ENCODE measurements at places on chromosomes 11 and 22.

DNA sequence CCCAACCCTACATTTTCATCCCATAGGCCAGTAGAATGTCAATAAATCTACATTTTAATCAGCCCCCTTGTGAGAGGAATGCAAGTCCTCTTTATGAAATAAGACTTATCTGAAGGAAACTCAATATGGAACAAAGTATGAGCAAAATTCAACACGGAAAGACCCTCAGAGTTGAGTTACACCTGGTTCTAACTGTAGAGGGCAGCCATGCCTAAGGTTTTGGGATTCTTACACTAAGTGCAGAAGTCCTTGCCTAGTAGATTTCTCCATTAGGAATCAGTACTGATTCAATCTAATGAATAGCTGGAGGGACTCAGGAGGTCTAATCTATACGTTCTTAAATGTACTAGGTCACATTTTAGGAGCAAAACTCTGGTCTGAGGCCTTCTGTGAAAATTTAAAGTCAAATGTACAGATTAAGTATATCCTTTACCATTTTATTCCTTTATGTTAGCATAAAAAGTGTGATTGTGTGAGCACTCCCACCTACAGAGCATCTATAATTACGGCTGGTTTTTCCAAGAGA lies 904.5 kb downstream of the DLG2 start:
- H3K36me3 ChIP-seq: no peaks in the 10 kb centered on the region
- peaks cover 15% of the 10 kb centered on the region for H3K27me3 ChIP-seq
- H3K27ac ChIP-seq: no peak overlapping the region
- H3K4me3 ChIP-seq: no peak overlapping the region

GRCh38 chr22:44532552-44532951 lies 34.5 kb upstream of the RTL6 start:
- no peak for DNase-seq
- H3K27me3 ChIP-seq: 0 out of 2 replicates have a peak, but pooled peaks cover 3% of the 10 kb centered on the region
- peaks cover 11% of the 10 kb centered on the region for H3K4me1 ChIP-seq
- H3K4me3 ChIP-seq: no peak overlapping the region

GRCh38 chr11:69008737-69009440 lies 4.2 kb downstream of the MRGPRF start:
- no peaks in the 10 kb centered on the region for H3K36me3 ChIP-seq
- peak overlapping the region; percentile 24 for H3K4me3 ChIP-seq
- no peaks in the 10 kb centered on the region for H3K27me3 ChIP-seq
- peak overlapping the region; percentile 97 for H3K27ac ChIP-seq
- H3K4me1 ChIP-seq: peaks cover 44% of the 10 kb centered on the region

DNA sequence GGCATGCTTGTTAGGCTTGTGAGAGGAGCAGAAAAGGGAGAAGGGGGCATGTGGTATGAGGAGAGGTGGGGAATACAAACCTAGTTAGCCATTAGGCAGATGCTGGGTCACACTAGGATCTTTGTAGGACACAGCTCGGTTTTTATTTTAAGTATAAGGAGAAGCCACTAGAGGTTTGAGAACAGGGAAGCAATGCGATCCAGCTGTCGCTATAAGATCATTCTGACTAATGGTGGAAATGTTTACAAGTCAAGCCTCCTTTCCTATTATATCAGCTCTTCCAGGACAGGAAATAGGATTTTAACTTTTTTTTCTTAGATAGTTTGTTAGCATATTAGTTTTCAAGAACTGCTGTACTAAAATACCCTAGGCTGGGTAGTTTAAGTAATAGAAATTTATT lies 609.9 kb downstream of the INSC start:
- 0 out of 2 replicates have a peak, but pooled peaks cover 5% of the 10 kb centered on the region for H3K27me3 ChIP-seq
- no peak overlapping the region for H3K27ac ChIP-seq
- DNase-seq: no peak
- H3K36me3 ChIP-seq: no peaks in the 10 kb centered on the region
- no peak overlapping the region for H3K4me3 ChIP-seq
- no peaks in the 10 kb centered on the region for H3K4me1 ChIP-seq

GRCh38 chr22:28541137-28541536 lies 138.5 kb downstream of the TTC28 start:
- DNase-seq: no peak
- no peaks in the 10 kb centered on the region for H3K4me1 ChIP-seq
- no peak overlapping the region for H3K4me3 ChIP-seq
- H3K27ac ChIP-seq: no peak overlapping the region

DNA sequence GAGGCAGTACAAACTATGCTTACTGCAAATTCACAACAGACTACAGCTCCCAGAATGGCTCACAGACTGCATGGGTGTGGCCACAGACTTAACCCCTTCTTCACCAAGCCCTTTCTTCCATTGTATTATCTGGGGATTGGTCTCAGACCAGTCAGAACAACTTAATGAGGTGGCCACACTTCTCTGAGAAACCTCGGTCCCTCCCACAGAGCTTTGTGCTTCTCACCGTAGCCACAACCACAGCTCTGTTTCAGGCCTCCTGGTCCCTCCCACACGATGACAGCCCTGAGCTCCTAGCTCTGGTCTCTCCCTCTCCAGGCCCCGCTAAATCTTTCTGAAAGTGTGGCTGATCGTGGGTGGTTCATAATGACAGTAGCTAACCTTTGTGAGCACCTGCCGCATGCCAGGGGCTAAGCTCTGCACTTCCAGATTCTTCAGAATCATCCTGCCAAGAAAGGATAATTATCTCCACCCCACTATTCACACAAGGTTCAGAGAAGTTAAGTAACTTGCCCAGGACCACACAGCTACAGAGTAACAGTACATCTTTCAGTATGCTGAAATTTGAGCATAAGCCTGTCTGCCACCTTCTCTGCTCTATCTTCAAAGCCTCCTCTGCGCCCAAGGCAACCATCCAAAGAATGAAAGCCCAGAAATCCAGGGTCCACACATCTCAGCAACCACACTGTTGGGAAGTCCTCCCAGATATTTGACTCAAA lies 5.4 kb downstream of the PDE2A start:
- no peak overlapping the region for H3K27ac ChIP-seq
- H3K36me3 ChIP-seq: no peaks in the 10 kb centered on the region
- no peaks in the 10 kb centered on the region for H3K4me1 ChIP-seq
- DNase-seq: no peak
- peaks cover 40% of the 10 kb centered on the region for H3K27me3 ChIP-seq

GRCh38 chr22:29668673-29669072 lies 51.1 kb upstream of the CABP7 start:
- DNase-seq: no peak
- H3K27me3 ChIP-seq: no peaks in the 10 kb centered on the region
- H3K4me1 ChIP-seq: no peaks in the 10 kb centered on the region
- no peak overlapping the region for H3K27ac ChIP-seq
- H3K36me3 ChIP-seq: peaks cover 37% of the 10 kb centered on the region
- no peak overlapping the region for H3K4me3 ChIP-seq

GRCh38 chr22:17475318-17476230 lies 87.7 kb upstream of the SLC25A18 start:
- peaks cover 26% of the 10 kb centered on the region for H3K27me3 ChIP-seq
- H3K36me3 ChIP-seq: no peaks in the 10 kb centered on the region
- H3K4me3 ChIP-seq: no peak overlapping the region
- no peak overlapping the region for H3K27ac ChIP-seq
- no peak for DNase-seq

DNA sequence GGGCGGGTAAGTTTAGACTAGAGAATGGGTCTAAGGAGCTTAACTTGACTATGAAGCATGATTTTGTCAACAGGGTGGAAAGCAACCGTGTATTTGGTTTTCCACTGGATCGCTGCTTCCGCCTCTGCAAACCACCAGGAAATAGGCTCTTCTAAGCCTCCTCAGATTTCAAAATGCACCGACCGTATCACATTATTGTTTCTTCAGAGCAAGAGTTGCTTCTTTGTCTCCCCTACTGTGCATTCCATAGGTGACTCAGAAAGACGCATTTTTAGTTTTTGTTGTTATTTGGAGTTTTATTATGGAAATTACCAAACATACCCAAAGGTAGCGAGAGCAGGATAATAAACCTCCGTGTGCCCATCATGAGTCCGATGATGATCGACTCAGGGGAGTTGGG lies 64.3 kb upstream of the RASD2 start:
- no peak for DNase-seq
- H3K36me3 ChIP-seq: no peaks in the 10 kb centered on the region
- peaks cover 21% of the 10 kb centered on the region for H3K4me1 ChIP-seq
- no peaks in the 10 kb centered on the region for H3K27me3 ChIP-seq

DNA sequence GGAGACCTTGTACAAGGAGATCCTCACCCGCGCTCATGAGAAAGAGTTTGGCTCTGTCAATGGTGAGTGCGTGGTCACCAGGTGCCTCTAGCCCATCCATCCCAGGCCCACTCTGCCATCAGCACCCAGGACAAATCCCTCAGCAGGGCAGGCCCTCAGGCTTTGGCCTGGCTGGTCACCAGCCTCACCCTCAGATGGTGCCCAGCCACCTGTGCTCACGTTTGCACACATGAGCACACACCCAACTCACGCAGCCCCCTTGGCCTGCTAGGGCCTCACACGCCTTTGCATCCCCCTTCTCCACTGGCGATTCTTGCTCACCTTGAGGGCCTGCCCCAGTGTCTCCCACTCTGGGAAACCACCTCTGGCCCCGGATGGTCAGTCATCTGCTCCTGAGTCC lies 4.1 kb upstream of the RAB1B start:
- 0 out of 2 replicates have a peak, but pooled peaks cover under 1% of the 10 kb centered on the region for H3K4me1 ChIP-seq
- H3K27ac ChIP-seq: no peak overlapping the region
- no peak for DNase-seq
- no peak overlapping the region for H3K4me3 ChIP-seq

DNA sequence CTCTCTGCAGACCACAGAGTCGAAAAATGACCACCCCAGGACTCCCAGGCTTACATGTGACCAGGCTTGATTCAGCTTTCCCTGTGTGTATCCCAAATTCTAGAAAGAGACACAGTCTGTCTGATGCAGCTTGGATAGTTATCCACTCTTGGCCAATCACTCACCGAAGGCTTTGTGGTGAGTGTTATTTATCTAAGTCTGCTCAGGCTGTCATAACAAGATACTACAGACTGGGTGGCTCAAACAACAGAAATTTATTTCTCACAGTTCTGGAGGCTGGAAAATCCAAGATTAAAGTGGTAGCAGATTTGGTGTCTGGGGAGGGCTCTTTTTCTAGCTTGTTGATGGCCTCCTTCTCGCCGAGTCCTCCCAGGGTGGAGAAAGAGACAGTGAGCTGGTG lies 63.2 kb downstream of the ZBTB16 start:
- H3K36me3 ChIP-seq: no peaks in the 10 kb centered on the region
- H3K4me1 ChIP-seq: no peaks in the 10 kb centered on the region
- H3K4me3 ChIP-seq: no peak overlapping the region
- no peak for DNase-seq
- H3K27me3 ChIP-seq: peaks cover 17% of the 10 kb centered on the region

DNA sequence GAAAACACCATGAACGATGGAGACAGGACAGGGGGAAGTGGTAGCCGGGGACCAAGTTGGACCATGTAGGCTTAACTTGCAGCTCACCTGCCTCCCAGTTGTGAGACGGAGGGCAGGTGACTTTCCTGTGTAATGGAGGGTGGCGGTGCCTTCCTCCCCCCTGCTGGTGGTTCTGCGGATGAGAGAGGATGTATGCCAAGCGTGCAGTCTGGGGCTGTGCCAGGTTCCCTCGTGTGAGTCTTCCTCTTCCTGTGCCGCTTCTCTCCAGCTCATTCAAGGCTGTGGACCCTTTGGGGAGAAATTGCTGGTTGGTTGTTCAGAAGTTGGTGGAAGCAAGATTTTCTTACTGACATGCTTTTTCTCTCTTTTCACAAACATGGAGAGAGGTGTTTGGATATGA lies 35.1 kb downstream of the MPPED1 start:
- 0 out of 2 replicates have a peak, but pooled peaks cover 7% of the 10 kb centered on the region for H3K27me3 ChIP-seq
- peak; percentile 5 for DNase-seq
- no peak overlapping the region for H3K4me3 ChIP-seq
- no peaks in the 10 kb centered on the region for H3K36me3 ChIP-seq
- no peak overlapping the region for H3K27ac ChIP-seq

DNA sequence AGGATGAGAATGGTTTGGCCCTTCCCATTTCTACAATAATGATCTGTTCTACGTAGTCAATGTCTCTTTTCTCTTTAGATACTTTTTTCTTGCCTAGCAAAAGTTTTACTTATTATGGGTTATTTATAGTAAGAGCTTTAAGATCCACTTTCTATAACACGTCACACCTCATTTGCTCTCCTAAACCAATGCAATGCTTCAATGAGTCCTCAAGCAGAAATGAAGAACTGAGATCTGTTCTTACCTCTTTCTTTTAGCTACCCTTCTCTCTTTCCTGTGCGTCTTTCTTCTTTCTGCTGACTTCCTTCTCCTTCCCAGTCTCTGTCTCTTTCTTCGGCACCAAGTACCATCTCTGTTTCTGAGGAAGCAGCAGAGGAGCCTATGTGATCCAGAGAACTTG lies 61.8 kb downstream of the SNX19 start:
- no peak for DNase-seq
- no peaks in the 10 kb centered on the region for H3K27me3 ChIP-seq
- H3K4me3 ChIP-seq: no peak overlapping the region
- no peak overlapping the region for H3K27ac ChIP-seq
- H3K36me3 ChIP-seq: no peaks in the 10 kb centered on the region
- H3K4me1 ChIP-seq: peaks cover 6% of the 10 kb centered on the region

- H3K4me3 ChIP-seq: no peak overlapping the region
- H3K4me1 ChIP-seq: peaks cover 3% of the 10 kb centered on the region
- H3K27me3 ChIP-seq: no peaks in the 10 kb centered on the region
- no peak for DNase-seq
- H3K27ac ChIP-seq: no peak overlapping the region
- H3K36me3 ChIP-seq: no peaks in the 10 kb centered on the region
These were observed 4.8 kb downstream of the ALG12 start for GRCh38 chr22:49913446-49913845.

GRCh38 chr11:33027233-33027632 lies 11.6 kb downstream of the DEPDC7 start:
- no peak overlapping the region for H3K4me3 ChIP-seq
- no peaks in the 10 kb centered on the region for H3K36me3 ChIP-seq
- peak; percentile 24 for DNase-seq
- H3K27ac ChIP-seq: no peak overlapping the region
- H3K27me3 ChIP-seq: no peaks in the 10 kb centered on the region

DNA sequence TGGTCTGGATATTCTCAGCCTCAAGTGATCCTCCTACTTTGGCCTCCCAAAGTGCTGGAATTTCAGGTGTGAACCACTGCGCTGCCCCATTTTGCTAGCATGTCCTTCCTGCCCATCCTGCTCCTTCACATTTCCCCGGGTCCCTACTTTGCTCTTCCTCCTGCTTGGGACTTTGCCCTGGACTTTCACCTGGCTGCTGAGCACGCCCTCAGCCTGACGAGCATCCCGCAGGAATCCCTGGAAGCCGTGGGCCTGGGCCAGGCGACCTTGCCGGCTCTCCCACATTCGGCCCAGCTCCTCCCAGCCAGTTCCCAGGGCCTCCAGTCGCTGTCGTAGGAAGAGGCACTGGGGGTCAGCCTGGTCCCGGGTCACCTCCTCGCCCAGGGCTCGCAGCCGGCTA lies 22.6 kb upstream of the RBM4B start:
- H3K27ac ChIP-seq: no peak overlapping the region
- H3K36me3 ChIP-seq: no peaks in the 10 kb centered on the region
- DNase-seq: no peak
- no peak overlapping the region for H3K4me3 ChIP-seq
- H3K27me3 ChIP-seq: no peaks in the 10 kb centered on the region
- no peaks in the 10 kb centered on the region for H3K4me1 ChIP-seq

GRCh38 chr11:64372021-64372420 lies 13.1 kb downstream of the RPS6KA4 start:
- DNase-seq: no peak
- H3K36me3 ChIP-seq: peaks cover 6% of the 10 kb centered on the region
- no peaks in the 10 kb centered on the region for H3K27me3 ChIP-seq
- no peak overlapping the region for H3K4me3 ChIP-seq
- H3K27ac ChIP-seq: no peak overlapping the region

Data from GM23248 (cell line).